ENCODE measurements at places on chromosomes 12 and 14.

DNA sequence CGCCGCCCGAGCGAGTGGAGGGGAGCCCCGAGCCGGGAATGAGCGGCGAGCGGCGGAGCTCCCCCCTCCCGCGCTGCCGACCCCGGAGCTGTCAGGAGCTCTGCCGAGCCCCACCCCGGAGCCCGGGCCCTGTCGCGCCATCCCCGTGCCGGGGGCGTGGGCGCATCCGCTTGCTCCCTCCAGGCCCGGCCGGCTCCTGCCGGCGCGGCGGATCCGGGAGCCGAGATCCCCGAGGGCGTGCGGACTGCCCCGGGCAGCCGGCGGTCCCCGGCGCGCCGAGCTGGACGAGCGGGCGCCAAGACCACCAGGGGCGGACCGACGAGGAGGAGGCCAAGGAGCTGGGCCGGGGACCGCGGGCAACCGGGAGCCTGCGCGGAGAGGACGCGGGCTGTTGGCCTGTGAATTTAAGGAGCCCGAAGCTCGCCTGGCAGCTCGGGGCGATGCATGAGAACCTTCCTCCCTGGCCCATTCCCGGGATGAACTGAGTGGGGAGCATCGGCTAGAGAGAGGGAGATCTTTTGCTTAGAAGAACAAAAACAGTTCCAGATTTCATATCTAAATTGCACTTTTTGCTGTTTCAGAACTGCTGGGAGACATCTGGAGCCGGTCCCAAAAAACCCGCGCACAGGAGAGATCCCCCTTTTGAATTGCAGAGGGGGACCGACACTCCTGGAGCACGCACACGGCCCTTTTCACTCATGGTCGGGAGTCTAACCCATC, 2.0 kb downstream of the PTHLH start:
- DNase-seq, result no peak

- no peak for DNase-seq
These were observed 17.0 kb upstream of the CFAP54 start for GRCh38 chr12:96472384-96472783.

- DNase-seq, result peak; percentile 90
These were observed 32.5 kb downstream of the MMP17 start for GRCh38 chr12:131860472-131861260.

DNA sequence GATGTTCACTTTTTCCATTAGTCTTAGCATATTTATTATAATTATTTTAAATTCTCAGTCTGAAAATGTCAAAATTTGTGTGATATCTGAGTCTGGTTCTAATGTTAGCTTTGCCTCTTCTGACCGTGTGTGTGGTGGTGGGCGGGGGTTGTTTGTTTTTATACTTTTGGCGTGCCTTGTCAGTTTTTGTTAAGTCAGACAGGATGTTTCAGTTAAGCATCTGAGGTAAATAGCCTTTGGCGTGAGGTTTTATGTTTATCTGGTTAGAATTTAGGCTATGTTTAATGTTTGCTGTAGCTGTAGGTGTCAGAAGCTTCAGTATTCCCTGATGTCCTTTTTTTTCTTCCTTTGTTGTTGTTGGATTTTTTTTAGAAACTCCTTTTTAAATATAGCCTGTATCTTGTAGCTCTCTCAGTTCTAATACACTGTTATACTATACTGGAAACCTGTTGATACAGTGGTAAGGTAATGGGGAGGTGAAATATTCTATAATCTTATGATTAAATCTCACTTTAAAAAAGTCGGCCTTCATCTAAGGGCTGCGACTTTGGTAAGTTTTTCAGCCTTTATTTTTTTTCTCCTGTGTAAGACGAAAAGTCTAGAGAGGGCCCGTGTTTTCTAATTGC, 111.6 kb downstream of the SCAF11 start:
- DNase-seq, result no peak

DNA sequence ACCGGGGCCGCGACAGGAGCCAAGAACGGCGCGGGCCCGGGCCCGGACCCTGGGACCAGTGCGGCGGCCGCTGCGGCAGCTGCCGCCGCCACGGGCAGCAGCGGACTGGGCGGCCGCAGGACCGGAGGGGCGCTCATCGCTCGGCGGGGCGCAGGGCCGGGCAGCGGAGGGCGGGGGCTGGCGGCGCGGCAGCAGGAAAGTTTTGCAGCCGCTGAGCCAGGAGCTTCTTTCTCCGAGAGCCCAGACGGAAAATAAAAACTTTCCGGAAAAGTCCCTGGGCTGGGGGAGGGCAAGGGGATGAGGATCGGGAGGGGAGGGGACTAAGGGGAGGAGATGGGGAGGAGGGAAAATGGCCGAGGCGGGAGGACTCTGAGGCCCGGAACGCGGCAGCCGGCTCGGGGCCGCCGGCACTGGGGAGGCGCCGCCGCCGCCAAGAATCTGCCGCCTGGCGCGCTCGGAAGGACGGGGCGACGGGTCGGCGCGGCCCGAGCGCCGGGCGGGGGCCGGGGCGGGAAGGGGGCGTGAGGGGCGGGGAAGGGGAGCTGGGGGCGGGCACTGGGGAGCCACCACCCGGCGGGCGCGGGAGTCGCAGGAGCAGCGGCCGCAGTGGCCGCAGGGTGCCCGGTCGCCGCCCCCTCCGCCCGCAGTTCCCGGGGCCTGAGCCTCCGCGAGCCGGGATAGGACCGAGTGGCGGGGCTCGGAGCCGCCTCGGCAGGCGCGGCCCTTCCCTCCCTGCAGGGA, at the start of gene PRKD1:
TSS of gene PRKD1 (minus strand) at position 472 of the 741 bp plus-strand sequence.
- peak; percentile 75 for DNase-seq

DNA sequence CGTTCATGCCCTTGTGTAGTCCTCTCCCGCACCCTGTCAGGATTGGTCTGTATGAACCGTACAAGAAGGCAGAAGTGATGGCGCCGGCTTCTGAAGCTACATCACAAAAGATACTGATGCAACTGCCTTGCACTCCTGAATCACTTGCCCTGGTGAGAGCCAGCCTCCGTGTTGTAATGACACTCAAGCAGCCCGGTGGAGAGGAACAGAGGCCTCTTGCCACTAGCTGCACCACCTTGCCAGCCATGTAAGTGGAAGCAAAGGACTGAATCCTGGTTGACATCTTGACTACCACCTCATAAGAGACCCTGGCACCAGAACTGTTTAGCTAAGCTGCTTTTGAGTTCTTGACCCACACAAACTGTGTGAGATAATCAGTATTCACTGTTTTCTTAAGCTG, 266.0 kb downstream of the ERC1 start:
- no peak for DNase-seq

DNA sequence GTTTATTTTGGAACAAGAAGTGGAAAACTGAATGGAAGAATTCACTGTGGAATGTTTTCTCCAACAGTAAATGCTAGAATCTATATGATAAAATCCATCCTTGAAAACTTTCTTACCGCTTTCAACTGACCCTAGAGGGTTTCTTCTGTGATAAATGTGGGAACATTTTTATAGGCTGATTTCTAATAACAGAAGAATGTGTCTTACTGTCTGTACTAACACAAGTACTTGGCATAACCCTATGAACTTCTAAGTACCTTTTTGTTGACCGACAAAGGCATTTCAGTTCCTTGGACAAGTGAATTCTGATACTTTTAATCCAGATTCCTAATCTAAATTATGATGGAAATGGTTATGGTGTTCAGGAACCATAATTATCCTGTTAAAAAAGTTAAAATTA, 1109.7 kb upstream of the FLRT2 start:
- DNase-seq, result no peak

GRCh38 chr14:104596927-104597351, 7.6 kb downstream of the TMEM179 start:
- no peak for DNase-seq

GRCh38 chr14:79028281-79028680, 858.1 kb downstream of the NRXN3 start:
- no peak for DNase-seq

- DNase-seq, result peak; percentile 17
These were observed 518 bp downstream of the GSKIP start for GRCh38 chr14:96363751-96364336.

DNA sequence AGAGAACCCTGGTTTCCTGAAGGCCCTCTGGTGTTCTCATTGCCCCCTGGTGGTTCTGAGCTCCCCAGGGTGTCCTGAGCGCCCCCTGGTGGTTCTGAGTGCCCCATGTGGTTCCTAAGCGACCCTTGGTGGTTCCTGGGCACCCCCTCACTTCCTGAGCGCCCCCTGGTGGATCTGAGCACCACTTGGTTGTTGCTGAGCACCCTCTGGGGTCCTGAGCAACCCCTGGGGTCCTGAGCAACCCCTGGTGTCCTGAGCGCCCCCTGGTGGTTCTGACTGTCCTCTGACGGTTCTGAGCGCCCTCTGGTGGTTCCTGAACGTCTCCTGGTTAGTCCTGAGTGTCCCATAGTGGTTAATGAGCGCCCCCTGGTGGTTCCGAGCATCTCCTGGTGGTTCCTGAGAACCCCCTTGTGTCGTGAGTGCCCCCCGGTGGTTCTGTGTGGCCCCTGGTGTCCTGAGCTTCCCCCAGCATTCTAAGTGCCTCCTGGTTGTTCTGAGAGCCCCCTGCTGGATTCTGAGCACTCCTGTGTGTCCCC, 568.3 kb downstream of the TMEM121 start:
- peak; percentile 7 for DNase-seq

GRCh38 chr14:22721213-22721612, 45.3 kb upstream of the OXA1L start:
- no peak for DNase-seq

- DNase-seq, result no peak
These were observed 201.2 kb downstream of the SLC41A2 start for GRCh38 chr12:104756901-104757300.

GRCh38 chr14:105161309-105161708, 7.3 kb downstream of the JAG2 start:
- DNase-seq, result no peak

GRCh38 chr14:92259613-92260357, 63.2 kb upstream of the SLC24A4 start:
- no peak for DNase-seq

GRCh38 chr12:64633940-64634337, 23.6 kb downstream of the RASSF3 start:
- peak; percentile 84 for DNase-seq
